ENCODE measurements at places on chromosomes 4 and X. TPM values are rescaled to one million over a fixed set of nuclear protein-coding genes. Genes with fewer than 3 reads are reported as not detected.

The MAGIX gene
- total RNA-seq = 1.9 TPM

The CTAG2 gene
- total RNA-seq = not detected

The GSX2 gene
- total RNA-seq = not detected

The SOX3 gene
- total RNA-seq = not detected

The CPE gene
- 242 TPM for total RNA-seq

The C1QTNF7 gene
- total RNA-seq = 48.2 TPM

The HSFX2 gene
- 0.95 TPM for total RNA-seq

The PCDH18 gene
- 227 TPM for total RNA-seq

The VEGFC gene
- total RNA-seq = 15.4 TPM

The RASL11B gene
- total RNA-seq = 8.7 TPM

The GASK1B gene
- 155 TPM for total RNA-seq

The TBC1D9 gene
- total RNA-seq = 68.0 TPM

The CLCN5 gene
- total RNA-seq = 26.3 TPM

The SUPT20HL2 gene
- not detected for total RNA-seq

The IBSP gene
- not detected for total RNA-seq

GRCh38 chr4:82491251-82491960 lies 61.0 kb downstream of the ENOPH1 start:
- no peak for DNase-seq

DNA sequence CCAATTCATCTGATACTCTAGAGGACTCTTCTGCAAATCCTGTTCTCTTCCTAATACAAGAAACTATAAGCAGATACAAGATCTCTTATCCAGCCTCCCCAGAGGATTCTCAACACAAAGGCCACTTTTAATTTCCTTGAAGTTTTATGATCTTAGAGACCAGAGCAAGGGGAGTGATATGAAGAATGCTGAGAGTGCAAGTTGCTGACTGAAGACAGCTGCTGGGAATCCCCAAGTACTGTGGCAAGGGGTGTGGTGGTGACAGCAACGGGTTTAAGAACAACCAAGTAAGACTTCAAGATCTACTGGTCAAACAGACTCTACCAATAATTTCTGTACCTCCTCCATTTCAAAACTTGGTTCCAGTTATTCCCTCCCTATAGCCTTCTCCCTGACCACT lies 7.0 kb downstream of the AMMECR1 start:
- no peak for DNase-seq

DNA sequence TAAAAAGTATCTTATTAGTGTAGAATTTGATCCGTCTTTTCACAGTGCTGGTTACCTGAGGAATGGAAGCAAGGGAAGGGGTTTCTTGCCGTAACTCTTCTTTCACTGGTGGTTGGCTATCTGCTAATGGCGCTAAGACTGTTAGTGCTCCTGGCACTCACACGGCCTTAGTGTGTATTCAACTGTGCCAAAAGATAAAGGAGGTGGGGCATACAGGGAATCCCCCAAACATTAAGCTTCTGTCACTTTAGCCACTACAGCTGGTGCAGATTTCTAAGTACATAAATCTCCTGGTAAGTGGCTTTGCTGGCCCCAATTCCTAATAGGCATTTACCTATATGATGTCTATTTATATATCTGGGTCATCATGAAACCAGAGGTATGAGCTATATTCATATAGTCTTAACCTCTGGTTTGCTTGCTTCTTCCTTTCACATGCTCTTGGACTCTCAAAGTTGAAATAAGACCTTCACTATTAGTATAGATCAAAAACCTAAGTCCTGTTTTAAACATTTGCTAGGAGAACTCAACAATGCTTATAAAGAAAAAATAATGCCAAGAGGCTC lies 95.1 kb downstream of the TSPAN7 start:
- no peak for DNase-seq

GRCh38 chrX:101550751-101551379 lies 518 bp downstream of the ARMCX1 start:
- peak; percentile 23 for DNase-seq

DNA sequence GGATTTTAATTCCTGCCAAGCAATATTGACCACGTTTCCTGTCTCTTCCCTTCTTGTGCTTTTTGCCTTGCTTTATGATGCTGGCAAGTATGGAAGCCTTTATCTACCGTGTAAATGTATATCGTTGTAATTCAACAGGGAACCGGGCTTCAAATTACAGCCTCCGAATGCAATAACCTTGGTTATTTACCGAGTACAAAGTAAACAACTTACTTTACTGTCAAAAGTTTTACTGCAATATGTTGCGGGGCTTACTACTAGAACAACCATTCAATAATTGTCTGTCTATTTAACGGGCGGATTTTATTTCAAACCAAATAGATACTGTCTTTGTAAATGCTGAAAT lies 73.1 kb downstream of the PALLD start:
- peak; percentile 11 for DNase-seq

DNA sequence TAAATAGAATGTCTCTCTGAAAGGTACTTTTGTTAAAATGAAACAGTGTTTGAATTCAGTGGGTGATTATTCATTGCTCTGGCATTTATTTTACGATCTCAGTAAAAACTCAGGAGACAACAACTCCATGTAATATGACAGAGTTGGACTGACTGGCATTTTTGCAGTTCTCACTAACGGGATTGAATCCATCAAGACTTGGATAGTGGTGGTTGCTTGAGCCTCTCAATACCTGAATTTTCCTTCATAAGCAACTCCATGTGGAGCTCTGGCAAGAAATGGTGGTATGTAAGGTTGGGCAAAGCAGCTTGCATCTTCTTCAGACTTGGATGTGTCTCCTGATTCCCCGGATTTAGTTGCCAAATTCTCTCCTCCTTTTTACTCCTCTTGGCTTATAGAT lies 72.7 kb downstream of the FRMPD4 start:
- DNase-seq = no peak

- no peak for DNase-seq
Measured at GRCh38 chr4:46503739-46504138, 113.8 kb upstream of the GABRA2 start.

GRCh38 chrX:30965767-30966166 lies 76.7 kb upstream of the TAB3 start:
- no peak for DNase-seq

GRCh38 chr4:89136525-89136924 lies 25.2 kb downstream of the TIGD2 start:
- DNase-seq = peak; percentile 13

- no peak for DNase-seq
Measured at GRCh38 chr4:7862561-7863192, 77.0 kb downstream of the AFAP1 start.

DNA sequence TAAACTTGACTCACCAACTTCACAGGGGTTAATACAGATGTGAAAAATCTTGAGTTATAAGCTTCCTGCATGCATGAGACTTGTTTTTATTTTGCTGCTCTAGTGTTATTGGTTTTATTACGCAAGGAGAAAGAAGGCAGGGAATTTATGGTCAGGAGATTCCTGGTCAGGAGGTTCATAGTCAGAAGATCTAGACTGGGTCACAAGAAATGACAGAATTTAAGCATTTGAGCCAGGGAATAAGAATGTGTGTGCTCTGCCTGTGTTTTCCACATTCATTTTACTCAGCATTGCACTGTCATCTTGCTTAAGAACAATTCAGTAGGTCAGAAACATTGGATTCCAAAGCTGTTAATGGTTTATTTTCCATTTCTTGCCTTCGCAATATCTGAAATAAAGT lies 2522.1 kb downstream of the ARAP2 start:
- no peak for DNase-seq

DNA sequence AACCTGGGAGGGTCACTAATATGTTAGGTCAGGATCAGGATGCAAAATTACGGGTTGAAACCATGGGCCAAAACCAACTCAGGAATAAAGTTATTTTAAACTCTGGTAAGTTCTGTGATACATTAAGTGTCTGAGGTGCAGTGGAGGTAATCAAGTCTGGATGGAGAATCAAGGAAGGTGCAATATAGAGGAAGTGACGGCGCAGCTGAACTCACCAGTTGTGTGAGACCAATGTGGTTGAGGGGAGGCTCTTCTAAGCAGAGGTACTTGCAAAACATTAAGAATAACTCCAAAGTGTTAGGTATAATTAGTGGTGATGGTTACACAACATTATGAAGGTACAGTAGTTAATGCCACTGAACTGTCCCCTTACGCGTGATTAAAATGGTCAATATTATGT lies 19.7 kb downstream of the GAB3 start:
- no peak for DNase-seq

DNA sequence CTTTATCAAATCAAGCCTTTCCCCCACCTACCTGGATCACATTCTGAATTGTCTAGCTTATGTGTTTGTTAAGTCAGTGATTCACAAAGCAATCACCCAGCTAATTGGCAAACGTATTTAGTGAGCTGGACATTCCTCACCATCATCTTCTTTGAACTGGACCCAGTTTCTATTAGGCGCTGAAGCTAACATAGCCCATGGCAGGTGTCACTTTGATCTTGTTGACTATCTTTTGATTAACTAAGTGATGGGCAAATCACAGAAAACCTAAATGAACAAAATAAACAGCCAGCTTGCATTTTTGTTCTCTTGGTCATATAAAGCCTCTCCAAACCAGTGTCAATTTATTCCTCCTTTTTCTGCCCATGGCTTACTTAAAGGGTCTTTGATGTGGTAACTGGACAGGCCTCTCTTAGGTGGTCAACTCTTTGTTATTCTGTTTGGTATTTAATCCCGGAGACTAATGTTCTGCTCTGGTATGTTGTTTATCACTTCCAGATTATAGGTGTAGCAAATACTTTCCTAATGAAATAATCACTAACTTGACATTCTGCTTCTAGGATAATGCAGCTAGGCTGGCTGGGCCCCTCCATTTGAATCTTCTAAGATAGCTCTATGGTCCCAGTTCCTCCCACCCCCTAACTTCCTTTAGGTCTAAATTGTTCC lies 105.3 kb upstream of the SMIM10 start:
- DNase-seq = no peak

- DNase-seq = no peak
Measured at GRCh38 chr4:179307297-179308136, 1865.3 kb upstream of the AGA start.

GRCh38 chr4:110631584-110632505 lies 9.0 kb upstream of the PITX2 start:
- DNase-seq = no peak

GRCh38 chrX:71542825-71543224 lies 9.9 kb downstream of the OGT start:
- DNase-seq = no peak

- DNase-seq = no peak
Measured at GRCh38 chr4:181193131-181193930, 1049.9 kb upstream of the TENM3 start.

DNA sequence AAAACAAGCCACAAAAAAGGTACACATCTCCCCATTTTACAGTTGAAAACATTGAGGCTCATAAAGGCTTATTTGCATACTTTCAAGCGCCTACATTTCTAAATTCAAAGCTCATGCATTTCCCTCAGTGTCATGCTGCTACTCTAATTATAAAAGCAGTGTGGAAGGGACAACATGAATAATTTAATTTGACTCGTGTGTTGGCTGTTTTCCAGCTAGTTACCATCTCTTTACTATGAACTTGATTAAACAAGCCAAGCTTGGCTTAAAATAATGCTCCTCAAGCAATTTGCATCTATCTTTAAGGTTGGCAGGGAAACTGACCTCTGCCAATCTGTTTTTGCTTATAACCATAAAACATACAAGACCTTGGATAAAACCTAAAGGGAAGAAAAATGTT lies 252.5 kb upstream of the NEIL3 start:
- DNase-seq = no peak

GRCh38 chr4:147855571-147856009 lies 123.7 kb downstream of the ARHGAP10 start:
- DNase-seq = no peak

DNA sequence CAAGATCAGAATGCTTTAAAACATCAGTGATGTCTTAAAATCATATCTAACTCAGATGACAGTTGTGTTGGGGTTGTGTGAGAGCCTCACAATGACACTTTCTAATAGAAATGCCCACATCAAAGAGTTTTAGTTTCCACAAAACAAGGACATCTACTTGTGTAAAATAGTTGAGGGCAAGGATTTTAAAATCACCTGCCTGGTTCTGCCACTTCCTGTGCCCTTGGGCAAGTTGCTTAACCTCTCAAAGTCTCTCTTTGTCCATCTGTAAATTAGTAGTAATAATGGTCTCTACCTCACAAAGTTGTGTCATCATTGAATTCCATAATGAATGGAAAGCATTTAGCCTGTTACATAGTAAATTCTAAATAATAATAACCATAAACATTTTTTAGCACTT lies 41.9 kb upstream of the RELL1 start:
- DNase-seq = no peak

DNA sequence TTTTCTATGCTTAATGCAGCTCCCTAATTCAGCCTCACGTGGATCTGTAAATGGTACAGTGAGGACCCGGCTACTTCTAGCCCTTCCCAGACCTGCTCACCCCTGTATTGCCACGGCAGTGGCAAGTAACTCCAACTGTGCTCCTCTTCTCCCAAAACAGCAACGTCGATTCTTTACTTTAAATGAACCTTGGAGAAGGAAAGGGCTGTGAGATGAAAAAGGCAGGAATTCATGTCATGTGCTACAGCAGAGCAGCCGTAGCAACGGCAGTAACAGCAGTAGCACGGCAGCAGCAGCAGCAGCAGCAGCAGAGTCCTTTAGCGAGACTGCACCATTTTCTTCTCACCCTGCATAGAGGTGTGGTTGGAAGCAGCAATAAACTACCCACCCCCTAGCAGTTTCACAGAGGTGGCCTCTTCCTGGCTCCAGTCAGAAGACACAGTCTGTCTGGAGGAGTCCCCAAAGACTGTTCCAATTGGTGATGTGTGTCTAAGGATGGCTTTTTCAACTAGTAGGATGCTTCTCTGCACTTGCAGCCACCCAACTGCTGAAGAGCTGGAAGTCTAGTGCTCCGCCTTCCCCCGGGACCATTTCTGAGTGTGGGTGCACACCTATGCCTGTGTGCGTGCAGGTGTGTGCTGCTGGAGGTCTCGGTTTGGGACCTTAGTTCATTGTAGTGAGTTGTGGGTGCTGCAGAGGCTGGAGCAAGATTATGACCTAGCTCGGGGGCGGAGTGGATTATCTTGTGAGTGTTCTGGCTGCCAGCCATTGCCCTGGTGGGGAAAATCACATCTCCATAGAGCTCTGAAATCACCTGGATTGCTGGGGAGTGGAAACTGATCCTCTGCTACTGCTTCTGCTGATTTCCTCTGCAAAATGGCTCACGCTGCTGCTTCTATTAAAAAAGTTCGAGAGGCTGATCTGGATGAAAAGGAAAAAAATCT lies 67.2 kb downstream of the ANK2 start:
- no peak for DNase-seq

GRCh38 chr4:135777361-135777760 lies 1575.8 kb upstream of the PABPC4L start:
- DNase-seq = no peak
